Lung (tissue), 17 donors: ENCODE measurements at places on chromosomes 5 and 9. TPM values are rescaled to one million over a fixed set of nuclear protein-coding genes. Genes with fewer than 3 reads are reported as not detected.

DNA sequence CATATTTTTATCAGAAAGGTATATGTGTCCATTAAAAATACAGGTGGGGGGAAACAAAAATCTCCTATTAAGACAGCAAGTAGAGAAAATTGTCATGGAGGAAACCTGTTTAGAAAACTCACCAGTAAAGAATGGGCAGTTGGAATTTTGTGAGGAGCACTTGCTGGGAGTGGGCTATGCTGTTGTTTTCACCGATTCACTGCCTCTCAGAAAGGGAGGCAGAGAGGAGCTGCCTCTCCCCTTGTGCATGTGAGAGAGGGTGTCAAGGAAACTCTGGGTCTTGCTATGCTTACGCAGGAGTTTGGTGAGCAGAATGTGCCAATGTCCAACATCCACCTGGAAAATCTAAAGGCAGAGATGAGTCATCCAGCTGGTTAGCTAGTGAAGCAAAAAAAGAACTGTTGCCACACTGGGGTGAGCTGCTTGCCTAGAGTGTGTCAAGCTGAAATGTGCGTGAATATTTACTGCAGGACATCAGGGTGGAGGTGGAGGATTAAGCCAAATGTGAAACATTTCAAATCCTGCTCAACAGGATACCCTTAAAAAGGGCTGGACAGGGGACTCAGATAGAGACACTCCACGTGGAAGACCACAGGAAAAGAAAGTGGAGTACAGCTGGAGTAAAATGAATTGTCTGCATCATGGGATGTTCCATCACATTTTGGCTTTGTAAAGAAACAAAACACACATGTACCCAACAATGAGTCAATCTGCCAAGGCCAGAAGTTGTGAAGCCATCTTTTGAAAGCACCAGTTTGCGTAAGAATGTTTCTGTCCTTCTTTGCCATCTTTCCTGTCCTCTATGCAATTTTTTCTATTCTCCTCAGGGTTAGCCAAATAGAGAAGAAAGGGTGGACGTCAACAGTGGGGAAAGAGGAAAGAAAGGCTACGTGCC is 449.7 kb upstream of the MPDZ start:
- no peak for DNase-seq

DNA sequence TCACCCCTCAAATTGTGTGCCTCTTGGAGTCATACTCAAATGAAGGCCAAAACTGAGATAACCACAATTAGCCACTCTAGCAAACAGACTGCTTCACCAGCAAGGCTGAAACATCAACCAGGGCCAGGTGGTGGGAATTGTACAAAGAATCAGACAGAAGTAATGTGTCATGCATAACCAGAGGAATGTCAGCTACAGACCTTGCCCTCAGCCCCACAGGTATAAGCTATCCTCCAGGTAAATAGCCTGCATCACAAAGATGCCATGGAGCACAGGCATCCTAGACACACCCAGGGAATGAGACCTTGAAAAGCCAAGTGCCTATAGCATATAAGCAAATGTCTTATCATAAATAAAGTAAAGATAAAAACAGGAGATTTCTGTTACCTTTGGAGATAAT is 242.7 kb downstream of the CETN3 start:
- DNase-seq = no peak

DNA sequence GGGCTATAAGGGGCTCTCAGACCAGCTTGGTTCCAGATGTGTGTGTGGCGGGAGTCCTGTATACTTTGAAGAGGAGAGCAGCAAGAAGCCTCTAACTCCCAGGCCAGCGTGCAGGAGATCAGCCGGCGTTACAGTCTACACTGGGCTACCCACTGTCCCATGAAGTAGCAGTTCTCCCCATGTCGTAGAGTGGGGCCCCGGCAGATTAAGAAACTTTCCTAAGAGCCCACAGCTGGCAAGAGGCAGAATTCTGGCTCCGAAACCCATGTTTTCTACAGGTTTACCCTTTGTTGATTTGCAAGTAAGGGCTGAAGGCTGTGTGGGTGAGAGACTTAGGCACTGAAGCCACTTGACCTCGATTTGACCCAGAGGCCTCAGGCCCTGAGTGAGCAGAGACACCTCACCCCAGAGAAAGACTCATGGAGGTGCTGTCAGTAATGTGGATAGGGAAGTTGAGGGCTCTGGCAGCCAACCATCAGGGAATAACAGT is 881 bp upstream of the B4GALT1 start:
- peak; percentile 35 for DNase-seq

- DNase-seq = no peak
These were observed 73.6 kb downstream of the CDH12 start for GRCh38 chr5:22779499-22779898.

The IL3 gene
- not detected for total RNA-seq

- DNase-seq = no peak
These were observed 66.2 kb downstream of the NACC2 start for GRCh38 chr9:136028760-136029470.

DNA sequence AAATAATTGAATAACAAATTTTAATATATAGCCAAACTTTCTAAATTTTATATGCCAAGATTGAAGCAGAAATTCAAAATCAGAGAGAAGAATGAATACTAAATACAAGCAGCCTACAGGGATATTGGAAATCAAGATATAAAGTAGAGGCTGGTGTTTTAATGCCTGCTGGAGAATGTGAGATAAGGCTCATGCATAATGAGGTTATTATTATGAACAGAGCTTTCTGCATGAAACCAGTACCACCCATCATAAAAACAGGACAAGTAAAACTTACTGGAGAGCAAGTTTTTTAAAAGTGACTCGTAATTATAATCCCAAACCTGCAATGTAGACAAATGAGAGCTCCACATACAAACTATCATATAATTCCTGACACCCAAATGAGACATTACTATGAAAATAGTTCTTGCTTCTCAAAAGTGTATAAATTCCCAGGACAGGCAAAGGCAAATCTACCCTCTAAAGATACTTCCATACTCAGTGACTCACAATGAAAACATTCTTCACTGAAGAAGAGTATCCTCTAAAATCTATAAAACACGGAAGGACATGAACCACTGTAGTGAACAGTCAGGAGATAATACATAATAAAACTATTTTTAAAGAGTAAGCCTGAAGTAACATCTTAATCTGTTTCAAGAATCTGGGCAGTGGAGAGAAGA is 532.0 kb upstream of the GRAMD2B start:
- no peak for DNase-seq

GRCh38 chr9:123478967-123479602 is 123.1 kb downstream of the CRB2 start:
- no peak for DNase-seq

- DNase-seq = no peak
These were observed 42.1 kb upstream of the DIRAS2 start for GRCh38 chr9:90684736-90685135.

GRCh38 chr5:73853091-73853490 is 227.1 kb downstream of the ARHGEF28 start:
- DNase-seq = no peak

The BASP1 gene
- total RNA-seq = 23.7 TPM

- DNase-seq = peak; percentile 41
These were observed 122.2 kb downstream of the LHX2 start for GRCh38 chr9:124133727-124134126.
